ENCODE measurements at places on chromosomes 12 and 14.

GRCh38 chr14:63032076-63032475 lies 13.2 kb downstream of the KCNH5 start:
- no peak for DNase-seq

DNA sequence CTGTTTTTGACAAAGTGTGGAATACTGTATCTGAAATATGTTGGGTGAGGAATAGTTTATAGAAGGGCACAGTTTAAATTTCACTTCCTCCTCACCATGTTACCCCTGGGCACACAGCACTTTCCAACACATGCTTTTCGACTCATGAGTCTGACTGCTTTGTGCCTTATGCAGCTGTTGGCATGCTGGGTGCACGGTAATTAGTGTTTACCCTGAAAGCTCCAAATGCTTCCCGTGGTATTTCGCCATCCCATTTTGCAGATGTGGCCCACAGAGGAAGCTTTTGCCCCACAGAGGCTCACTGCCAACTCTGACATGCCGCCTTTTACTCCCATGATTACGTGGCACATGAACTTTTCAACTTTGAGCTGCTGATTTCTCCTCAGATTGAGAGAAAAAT lies 168.6 kb downstream of the PRKCH start:
- DNase-seq, result no peak

- DNase-seq, result no peak
These were observed 71.3 kb downstream of the SUSD6 start for GRCh38 chr14:69682621-69683263.

DNA sequence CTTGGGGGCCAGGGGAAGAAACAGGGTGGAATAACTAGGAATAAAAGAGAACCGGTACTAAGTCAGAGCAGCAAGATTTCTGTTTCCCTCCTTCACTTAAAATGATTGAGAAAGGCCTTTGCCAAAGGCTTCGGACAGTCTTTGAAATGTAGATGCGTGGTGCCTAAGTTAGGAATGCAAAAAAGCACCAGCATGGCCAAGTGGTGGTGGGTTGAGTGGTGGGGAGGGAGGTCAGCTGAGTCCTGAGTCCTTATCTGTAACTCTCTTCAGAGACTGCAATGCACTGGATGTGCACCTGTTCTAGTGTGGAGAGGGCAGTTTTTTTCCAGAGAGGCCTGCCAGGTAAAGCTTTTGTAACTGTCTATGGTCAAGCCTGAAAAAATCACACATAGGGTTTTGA lies 919.9 kb downstream of the FSCB start:
- DNase-seq, result no peak

DNA sequence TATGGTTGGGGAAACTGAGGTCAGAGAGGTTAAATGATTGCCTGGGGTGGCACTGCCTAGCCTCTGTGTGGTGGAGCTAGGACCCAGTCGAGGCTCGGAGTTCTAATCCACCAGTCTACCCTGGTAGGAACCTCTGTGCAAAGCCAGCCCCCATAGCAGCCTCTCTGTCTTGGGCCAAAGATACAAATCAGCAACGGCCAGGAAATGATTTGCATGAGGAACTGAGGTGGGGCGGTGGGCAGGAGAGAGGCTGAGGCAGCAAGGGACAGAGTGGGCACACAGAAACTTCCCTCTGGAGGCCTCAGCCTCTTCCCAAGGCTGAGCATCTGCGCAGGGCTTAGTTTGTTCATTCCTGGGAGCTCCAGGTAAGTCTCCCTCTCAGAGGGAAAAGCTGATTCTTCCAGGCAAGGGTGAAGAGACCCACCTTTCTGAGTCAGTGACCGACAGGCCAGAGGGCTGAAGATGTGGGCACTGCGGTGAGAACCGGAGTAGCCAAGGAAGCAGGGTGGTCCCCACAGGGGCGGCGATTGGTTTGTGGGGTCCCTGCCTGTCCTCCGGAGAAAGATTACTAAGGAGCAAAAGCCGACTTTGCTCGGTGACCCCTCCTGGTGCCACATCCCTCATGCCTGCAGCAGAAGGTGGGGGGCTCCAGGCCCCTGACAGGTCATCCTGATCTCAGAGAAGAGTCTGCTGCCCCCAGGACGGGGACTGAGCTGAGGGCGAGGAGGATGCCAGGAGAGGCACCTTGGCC lies 134.6 kb downstream of the CACNA1C start:
- no peak for DNase-seq

- no peak for DNase-seq
These were observed 92.3 kb upstream of the SCAF11 start for GRCh38 chr12:46082490-46083200.

DNA sequence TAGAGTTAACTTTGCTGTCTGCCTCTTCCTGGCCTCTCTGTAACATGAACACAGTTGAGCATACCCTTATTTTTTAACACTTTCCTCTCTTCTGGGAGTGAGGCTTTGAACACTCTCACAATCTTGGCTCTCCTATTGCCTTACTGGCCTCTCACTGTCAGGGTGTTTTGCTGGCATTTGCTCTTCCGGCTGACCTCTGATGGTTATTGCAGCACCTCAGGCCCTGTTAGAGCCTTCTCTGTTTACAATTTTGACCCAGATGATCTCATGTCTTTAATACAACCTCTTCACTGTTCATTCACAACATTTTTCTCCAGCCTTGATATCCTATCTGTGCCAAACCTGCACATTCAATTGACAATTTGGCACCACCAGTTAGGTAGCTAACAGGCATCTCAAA lies 357.8 kb upstream of the USP15 start:
- DNase-seq, result no peak

- DNase-seq, result no peak
These were observed 23.3 kb downstream of the CHGA start for GRCh38 chr14:92945959-92946846.

- DNase-seq, result no peak
These were observed 411.9 kb downstream of the NELL2 start for GRCh38 chr12:44464180-44464579.

- DNase-seq, result no peak
These were observed 70.8 kb downstream of the WNK1 start for GRCh38 chr12:823028-823698.

GRCh38 chr12:130707571-130707891 lies 8.6 kb downstream of the RIMBP2 start:
- DNase-seq, result no peak

DNA sequence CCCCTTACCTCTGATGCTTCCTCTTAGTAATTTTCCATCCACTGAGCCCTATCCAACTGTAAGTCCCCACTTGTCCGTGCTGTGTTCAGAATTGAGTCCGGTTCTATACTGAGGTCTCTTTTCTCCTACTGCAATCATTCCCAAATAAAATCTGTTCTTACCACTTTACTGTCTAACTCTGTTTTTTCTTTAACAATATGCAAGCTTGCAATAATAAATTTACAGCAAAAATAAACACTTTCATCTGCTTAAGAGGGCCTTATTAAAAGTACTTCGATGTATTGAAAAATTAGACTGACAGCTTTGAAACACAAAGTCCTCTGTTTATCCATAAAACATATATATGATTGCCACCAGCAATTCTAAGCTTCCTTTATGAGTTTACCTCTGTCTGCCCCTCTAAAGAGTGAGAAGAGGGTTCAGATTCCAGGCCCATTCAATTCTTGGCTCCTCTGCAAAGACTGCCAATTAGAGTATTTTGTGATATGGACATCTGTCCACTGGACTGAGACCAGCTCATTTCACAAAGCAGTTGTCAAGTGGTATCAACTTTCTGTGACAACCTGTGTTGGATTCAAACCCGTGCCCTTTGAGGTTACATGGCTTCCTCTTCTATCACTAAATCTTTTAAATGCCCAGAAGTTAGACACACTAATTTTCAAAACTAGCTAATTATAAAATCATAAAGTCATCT lies 39.9 kb upstream of the G2E3 start:
- no peak for DNase-seq

- DNase-seq, result no peak
These were observed 51.1 kb downstream of the ITPK1 start for GRCh38 chr14:93064411-93065271.

DNA sequence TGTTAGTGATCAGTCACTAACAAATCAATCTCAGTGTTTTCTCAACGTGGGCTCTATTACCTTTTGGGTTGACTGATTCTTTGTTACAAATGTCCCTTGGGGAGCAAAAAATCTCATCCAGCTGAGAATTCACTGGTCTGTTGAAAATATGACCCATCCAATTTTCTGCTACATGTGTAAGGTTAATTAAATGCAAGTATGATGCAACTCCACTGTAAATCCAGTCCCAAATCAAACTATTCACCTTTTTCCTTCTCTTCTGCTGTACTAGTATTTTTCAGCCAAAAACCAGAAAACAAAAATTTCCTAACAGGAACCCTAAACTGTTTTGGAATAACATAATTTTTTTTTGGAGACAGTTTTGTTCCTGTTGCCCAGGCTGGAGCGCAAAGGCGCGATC lies 2.2 kb downstream of the ERH start:
- DNase-seq, result no peak

- peak; percentile 34 for DNase-seq
These were observed 5.1 kb downstream of the MBIP start for GRCh38 chr14:36315159-36315853.

DNA sequence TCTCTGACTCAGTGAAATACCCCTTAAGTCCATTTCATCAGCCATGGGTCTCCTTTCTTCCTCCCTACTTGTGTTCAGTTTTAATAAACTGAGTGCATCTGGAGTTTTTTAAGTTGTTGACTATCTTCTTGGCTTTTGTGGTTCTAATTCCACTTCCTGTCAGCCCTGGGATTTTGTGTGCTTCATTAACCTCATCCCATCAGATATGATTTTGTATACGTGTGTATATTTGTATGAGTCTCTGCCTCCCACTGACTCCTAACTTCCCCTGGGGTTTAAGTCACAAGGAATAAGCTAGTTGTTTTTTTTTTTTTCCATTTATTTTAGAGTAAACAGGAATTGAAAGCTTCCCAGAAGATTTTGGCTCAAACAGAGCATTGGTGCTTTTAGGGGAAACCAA lies 62.7 kb downstream of the TTLL5 start:
- no peak for DNase-seq

DNA sequence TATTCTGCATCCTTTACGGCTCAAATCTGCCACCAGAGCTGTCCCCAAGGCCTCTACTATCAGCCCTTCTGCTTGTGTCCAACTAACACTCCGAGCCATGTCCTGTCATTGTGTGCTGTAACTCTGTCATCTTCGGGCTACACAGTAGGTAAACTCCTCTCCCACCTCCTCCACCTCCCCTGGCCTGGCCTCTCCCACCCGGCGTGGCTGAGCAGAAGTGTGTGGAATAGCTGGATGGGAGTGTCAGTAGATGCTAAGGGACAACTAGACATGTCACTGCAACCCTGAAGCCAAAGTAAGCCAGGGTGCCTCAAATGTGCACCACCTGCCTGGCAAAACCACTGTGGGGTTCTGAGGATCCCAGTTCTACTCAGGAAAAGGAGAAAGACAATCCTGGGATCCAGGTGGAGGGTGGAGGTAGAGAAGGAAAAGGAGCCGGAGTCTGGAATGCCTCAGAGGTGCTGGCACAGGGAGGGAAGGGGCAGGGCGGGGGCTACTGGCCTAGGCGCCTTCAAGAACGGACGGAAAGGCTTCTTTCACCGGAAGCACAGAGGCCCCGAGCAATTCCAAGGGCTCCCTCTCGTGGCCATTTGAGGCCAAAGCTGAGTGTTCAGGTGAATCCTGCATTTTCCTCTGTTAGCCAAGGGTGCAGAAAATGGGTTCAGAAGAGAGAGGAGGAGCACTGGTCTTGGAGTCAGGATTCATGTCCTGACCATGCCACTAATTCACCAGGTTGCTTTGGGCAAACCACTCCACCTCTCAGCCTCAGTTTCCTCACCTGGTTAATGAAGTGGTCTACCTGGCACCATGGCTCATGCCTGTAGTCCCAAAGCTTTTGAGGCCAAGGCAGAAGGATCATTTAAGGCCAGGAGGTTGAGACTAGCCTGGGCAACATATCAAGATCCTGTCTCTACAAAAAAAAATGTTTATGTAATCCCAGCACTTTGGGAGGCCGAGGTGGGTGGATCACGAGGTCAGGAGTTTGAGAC lies 20.5 kb upstream of the FAM181A start:
- DNase-seq, result peak; percentile 9

- DNase-seq, result no peak
These were observed 37.7 kb upstream of the CRY1 start for GRCh38 chr12:107130830-107131611.

- DNase-seq, result no peak
These were observed 41.6 kb upstream of the NTF3 start for GRCh38 chr12:5390174-5390799.

GRCh38 chr14:83632375-83632774 lies 1897.6 kb upstream of the FLRT2 start:
- DNase-seq, result no peak
